Activated CD4-positive, alpha-beta T cell treated with anti-CD3 and anti-CD28 coated beads for 1 hour (primary cell): ENCODE measurements at places on chromosomes 4 and X.

GRCh38 chr4:153651116-153651515 is 33.0 kb upstream of the TLR2 start:
- no peak for DNase-seq

- DNase-seq, result no peak
These were observed 671.6 kb downstream of the GRXCR1 start for GRCh38 chr4:43564107-43564506.

- DNase-seq, result no peak
These were observed 42.5 kb downstream of the BMP2K start for GRCh38 chr4:78818530-78819079.

- DNase-seq, result no peak
These were observed 11.7 kb upstream of the PRPS2 start for GRCh38 chrX:12779534-12779933.
